ENCODE measurements at places on chromosomes 7 and 10. TPM values are rescaled to one million over a fixed set of nuclear protein-coding genes. Genes with fewer than 3 reads are reported as not detected.

DNA sequence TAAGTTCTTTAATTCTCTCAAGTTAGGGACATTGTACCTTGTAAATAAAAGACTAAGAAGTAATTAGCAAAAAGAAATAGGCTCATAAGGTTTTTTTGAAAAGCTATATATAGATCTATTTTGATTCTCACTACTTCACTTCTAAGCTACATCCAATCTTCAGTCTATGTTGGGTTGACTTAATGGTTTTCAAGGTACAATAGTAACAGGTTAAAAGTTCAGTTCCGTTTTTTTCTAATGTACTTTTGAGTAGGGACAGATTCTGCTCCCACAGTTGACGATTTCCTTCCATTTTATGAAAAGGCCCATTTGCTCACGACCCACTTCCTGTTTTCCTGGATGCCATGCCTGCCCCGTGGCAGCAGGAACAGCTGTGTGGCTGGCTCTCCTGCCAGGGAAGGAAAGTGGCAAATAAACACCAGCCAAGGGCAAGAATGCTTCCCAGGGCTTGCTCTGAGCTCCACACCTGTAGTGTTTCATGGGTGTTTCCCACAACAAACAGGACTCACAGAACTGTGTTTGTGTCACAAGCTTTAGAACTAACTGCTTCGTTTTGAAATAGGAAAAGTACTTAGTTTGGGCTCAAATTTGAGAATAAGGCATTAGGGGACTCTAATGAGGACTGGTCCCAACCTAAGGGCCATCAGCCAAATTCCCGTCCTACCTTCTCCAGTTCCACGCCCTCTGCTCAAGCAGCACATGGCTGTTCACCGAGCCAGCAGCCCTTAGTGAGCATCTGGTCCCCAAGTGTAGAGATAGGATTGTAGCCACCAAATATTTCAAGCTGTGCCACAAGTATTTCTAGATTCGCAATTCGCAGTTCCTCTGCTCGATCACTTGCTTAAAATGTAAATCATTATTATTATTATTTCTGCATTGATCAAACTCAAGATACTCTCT, 240.7 kb downstream of the COBL start:
- no peak for DNase-seq

GRCh38 chr7:99679032-99679399, 780 bp downstream of the CYP3A5 start:
- DNase-seq: peak; percentile 50

- peak; percentile 50 for DNase-seq
Observed at GRCh38 chr10:5943536-5943935, 33.8 kb downstream of the IL15RA start.

DNA sequence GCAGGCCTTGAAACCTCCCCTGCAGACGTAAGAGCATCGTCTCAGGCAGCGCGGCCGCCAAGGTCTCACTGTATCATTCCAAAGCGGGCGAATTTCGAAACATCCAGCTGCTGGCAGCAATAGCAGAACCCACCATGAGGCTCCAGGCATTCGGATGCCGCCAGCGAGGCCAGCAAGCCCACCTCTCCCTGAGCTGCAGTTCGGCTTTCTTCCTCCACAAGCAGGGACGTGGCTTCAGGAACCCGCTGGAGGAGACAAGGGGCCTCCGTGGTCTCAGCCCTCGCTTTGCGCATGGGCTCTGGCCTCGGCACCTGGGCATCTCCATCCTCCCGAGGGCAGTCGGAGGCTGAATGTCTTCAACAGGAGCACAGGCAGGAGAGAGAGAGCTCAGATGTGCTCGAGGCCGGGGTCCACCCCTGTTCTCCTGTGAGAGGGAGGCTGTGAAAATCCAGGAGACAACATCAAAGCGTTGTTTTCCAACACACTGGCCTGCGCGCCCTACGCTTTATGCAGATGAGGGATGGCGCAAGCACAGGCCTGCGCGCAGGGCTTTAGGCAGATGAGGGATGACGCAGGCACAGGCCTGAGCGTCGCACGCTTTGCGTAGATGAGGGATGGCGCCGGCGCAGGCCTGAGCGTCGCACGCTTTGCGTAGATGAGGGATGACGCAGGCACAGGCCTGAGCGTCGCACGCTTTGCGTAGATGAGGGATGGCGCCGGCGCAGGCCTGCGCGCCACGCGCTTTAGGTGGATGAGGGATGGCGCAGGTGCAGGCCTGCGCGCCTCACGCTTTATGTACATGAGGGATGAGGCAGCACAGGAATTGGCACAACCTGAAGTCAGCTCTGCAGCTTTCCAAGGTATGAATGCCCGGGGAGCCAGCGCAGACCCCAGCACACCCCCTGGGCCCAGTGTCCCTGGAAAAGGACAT, 103.2 kb downstream of the WDR37 start:
- peak; percentile 60 for DNase-seq

Gene CLDN3
- polyA plus RNA-seq: 54.7 TPM

- no peak for DNase-seq
Observed at GRCh38 chr10:58859526-58859925, 316.9 kb upstream of the PHYHIPL start.

Gene LRGUK
- polyA plus RNA-seq: 0.57 TPM

GRCh38 chr10:64846700-64847099, 1325.5 kb downstream of the REEP3 start:
- DNase-seq: no peak

Gene ABLIM1
- polyA plus RNA-seq: 20.0 TPM

- DNase-seq: no peak
Observed at GRCh38 chr10:87923233-87923632, 59.8 kb downstream of the PTEN start.

- DNase-seq: no peak
Observed at GRCh38 chr7:158255156-158255555, 332.5 kb downstream of the PTPRN2 start.
